ENCODE measurements at places on chromosomes 3 and 15.

DNA sequence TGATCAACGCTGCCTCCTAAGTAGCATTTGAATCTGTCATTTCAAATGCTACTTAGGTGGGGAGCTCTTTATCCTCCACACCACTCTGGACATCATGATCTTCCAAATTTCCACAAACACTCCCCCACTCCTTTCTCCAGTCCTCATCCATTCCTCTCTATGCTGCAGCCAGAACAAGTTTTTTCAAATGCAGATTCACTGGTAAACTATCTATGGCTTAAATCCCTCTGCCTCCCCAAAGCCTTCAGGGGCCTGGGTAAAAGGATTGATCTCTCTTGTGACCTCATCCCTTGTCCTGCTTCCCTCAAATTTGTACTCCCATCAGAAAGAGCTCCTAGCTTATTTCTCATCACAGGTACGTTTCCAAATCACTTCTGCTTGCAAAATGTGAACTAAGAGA, 1.3 kb upstream of the AEN start:
- DNase-seq: no peak

DNA sequence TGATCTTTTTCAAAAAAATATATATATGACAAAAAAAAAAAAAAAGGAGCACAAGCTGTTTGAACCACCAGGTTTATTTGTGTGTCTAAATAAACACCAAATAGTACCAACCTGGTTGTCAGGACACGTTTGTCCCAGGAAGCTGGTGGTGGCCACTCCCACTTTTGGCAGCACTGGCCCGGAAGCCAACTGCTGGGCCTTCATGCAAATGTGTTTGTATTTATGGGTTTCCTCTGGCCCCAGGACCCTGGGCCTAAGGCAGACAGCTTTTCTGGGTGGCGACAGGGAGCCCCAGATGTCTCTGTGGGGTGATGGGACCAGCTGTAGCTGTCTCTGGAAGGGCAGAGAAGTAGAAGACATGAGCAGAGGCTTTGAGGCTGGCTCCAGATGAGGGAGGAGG, 31.6 kb downstream of the PRKCD start:
- DNase-seq: no peak

DNA sequence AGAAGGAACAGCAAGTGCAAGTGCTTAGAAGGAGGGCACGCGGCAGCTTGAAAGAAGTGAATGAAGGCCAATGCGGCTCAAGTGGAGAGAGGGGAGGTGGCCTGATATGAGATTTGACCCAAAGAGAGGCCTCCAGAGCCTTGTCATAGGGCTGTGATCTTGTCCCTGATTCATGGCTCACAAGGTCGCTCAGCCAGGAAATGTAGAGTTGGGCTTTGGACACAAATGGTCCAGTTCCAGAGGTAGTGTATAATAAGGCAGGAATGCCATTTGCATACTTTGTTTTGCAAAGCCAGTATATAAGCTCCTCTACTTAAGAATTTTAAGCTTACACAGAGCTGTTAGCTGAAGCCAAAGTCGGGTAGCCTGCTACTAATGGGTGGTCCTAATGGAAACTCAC, 33.7 kb downstream of the HGD start:
- no peak for DNase-seq

GRCh38 chr15:51497806-51498205, 124.8 kb downstream of the DMXL2 start:
- DNase-seq: no peak

GRCh38 chr15:46872286-46872980, 844.9 kb upstream of the SEMA6D start:
- no peak for DNase-seq

DNA sequence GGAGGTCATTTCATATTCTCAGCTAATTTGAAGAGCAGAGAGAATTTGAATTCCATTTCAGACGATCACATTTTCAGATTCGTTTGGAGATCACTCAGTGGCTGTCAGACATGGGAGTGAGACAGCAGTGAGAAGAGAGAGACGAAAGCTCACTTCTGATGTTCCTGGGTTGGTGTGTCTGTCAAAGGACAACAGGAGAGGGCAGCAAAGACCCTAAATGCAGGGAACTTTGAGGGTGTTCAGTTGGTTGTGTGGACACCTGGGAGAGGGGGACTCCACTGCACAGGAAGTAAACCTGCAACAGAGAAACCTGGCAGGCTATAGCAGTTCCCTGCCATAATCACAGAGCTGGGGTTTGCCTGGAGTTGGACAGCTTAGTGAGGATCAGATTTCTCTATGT, 675.1 kb downstream of the SQOR start:
- DNase-seq: no peak

- DNase-seq: no peak
Observed at GRCh38 chr3:46670891-46671427, 22.5 kb downstream of the ALS2CL start.

- no peak for DNase-seq
Observed at GRCh38 chr3:43180694-43181093, 74.8 kb upstream of the POMGNT2 start.

DNA sequence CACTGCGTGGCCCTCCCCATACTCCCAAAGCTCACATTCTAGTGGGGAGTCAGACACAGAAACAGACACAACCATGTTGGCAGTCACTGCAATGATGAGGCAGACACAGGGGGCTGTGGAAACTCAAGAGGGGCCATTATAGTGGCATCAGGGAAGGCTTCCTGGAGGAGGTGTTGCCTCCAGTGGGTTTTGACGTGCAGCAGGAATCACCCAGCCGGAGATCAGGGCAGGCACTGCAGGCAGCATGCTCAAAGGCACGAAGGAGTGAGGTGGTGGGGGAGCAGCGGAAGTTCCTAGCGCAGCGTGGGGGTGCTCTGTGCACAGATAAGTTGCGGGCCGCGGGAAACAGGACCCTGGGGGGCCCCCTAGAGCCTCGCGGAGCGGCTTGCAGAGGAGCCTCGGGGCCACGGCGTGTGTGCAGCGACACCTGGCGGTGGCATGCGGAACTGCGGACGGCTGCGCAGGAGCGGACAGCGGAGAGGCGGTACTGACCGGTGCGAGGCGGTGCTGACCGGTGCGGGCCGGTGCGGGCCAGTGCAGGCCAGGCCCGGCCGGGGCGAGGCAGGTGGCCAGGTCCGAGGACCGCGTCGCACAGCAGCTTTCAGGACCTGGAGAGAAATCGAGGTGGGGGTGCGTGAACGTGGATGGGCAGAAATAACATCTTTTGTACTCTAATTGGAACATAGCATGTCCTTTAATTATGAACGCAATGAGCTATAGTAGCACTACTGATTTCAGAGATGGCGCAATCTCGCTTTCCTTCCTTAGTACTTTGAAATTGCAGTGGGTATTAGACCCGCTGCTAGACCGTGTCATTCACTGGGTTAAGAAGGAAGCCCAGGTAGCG, 101.5 kb downstream of the FBLN2 start:
- peak; percentile 70 for DNase-seq

- no peak for DNase-seq
Observed at GRCh38 chr15:73996267-73996666, 1.8 kb downstream of the PML start.

DNA sequence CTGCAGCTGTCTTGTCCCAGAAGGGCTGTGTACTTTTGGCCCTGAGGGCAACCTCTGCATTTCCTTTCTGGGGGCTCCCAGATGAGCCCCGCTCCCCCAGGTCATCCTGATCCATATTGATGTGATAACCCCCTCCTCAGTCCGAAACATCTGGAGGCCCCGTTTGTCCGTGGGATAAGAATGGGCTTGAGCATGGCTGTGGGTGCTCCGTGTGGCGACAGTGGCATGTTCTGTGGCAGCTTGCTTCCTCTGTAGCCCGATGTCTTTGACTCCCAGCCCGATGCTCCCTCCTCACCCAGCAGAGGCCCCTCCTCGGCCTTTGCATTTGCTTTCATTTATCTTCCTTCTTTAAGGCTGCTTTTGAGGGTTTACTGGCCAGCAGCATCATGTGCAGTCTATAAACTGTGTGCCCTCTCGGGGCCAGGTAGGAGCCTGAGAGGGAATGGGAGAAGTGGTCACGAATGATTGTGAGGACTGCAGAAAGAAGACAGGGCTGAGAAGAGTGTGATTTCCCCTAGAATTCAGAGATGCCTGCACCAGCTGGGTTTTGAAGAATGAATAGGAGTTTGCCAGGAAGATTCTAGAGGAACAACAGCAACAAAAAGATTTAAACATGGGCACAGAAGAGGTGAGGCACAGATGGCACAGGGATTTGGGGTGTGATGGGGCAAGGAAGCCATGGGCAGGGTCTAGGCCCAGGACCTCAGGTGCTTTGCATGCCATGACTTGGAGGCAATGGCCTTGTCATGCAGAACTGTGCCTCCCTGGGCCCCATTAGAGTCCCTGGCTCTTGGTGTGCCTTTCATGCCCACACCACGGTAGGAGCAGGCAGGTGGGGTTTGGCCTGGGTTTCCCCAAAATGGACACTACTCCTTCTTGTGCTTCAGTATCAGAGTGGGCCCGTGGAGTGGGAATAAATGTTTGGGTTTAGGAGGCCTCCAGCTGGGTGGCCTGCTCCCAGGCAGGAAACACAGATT, 34.2 kb downstream of the APBA2 start:
- no peak for DNase-seq

GRCh38 chr3:15391007-15391406, 36.3 kb downstream of the METTL6 start:
- no peak for DNase-seq

DNA sequence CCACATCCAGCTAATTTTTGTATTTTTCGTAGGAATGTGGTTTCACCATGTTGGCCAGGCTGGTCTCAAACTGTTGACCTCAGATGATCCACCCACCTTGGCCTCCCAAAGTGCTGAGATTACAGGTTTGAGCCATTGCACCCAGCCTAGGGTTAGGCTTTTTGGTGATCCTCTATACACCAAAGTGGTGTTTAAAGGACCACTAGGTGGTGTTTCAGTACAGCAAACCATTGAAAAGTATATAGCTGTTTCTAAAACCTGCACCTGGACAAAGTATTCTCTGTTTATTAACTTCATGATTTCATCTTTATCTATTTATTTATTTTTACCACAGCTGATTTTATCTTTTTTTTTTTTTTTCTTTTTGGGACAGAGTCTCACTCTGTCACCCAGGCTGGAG, 68.4 kb downstream of the MINDY2 start:
- DNase-seq: no peak

- no peak for DNase-seq
Observed at GRCh38 chr3:73475175-73475574, 149.6 kb downstream of the PDZRN3 start.

GRCh38 chr3:45906681-45907407, 20.5 kb downstream of the CCR9 start:
- no peak for DNase-seq

DNA sequence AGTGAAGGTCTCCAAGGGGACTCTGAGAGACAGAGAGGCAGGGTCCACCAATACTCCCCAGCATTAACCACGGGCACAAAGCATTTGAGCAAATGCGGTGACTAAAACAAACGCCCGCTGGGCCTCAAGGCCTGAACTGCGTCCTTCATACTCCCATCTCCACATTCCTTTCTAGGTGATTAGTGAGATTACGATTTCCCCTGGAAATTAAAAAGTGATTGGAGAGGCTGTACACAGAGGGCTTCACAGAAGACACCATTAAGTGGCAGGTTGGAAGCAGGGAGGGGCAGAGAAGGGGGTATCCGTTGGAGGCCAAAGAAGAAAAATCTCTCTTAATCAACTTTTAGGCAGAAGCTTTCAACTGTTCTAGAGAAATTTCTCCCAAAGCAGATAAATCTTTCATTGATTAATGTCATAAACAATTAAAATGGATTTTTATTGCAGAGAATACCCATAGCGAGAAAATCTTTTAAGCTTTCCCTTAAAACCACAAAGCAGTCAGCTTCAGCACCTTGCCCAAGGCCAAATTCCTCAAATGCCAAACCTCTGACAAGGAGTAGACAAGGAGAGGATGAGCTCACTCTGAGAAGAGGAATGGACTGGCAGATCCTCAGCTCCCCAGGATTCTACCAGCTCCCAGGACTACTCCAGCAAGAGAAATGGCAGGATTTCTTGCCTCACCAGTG, 38.2 kb downstream of the MB21D2 start:
- DNase-seq: no peak

- DNase-seq: no peak
Observed at GRCh38 chr3:188184649-188185048, 30.7 kb downstream of the LPP start.

DNA sequence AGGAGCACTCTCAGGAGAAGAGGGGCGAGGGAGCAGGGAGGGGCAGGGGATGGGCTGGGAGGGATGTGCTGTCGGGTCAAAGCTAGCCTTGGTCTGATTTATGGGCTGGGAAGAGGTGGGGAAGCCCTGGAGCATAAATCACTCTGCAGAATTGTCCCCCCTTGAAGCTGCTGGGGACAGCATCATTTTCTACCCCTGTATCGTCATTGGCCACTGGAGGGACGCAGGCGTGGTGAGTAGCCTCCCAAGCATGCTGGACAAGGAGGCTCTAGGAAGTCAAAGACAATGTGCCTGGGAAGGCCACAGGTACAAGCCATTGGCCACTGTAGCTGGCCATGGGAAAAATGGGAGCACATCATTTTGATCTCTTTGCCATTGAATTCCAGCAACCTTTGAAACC, 175.5 kb upstream of the CTDSPL start:
- DNase-seq: no peak

- no peak for DNase-seq
Observed at GRCh38 chr3:122251428-122251827, 68.0 kb downstream of the CASR start.

GRCh38 chr3:68274286-68274685, 619.9 kb upstream of the SUCLG2 start:
- DNase-seq: no peak

- DNase-seq: peak; percentile 20
Observed at GRCh38 chr3:184261854-184262763, 756 bp upstream of the CAMK2N2 start.

DNA sequence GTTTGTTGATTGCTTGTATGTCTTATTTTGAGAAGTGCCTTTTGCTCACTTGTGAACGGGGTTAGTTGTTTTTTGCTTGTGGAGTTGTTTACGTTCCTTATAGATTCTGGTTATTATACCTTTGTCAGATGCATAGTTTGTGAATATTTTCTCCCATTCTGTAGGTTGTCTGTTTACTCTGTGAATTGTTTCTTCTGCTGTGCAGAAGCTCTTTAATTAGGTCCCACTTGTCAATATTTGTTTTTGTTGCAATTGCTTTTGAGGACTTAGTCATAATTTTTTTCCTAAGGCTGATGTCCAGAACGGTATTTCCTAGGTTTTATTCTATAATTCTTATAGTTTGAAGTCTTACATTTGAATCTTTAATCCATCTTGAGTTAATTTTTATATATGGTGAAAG, 285.3 kb upstream of the GADL1 start:
- no peak for DNase-seq

- no peak for DNase-seq
Observed at GRCh38 chr3:171225708-171226107, 199.2 kb upstream of the SLC2A2 start.

DNA sequence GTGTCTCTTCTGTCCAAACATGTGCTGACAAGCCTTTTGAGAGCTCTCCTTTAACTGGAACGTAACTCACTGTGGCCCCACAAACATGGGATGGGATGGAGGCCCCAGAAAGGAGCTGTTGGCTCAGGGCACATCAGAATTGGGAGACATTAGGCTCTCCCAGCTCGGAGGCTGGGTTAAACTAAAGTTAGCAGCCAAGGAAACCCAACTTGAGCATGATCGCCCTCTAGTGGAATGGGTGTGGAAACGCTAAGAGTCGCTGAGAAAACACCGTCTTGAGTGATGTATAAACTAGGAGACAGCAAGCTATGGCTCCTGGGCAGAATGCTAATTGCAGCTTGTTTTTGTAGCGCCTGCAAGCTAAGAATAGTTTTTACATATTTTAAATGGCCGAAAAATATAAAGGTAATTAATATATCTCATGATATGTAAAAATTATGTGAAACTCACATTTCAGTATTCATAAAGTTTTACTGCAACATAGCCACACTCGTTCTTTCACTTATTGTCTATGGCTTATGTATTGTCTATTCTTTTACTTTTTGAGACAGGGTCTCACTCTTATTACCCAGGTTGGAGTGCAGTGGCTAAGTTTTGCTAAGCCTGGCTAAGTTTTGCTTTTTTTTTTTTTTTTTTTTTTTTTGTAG, 138.8 kb upstream of the HACD2 start:
- DNase-seq: peak; percentile 13
